ENCODE measurements at places on chromosomes 6 and 20.
A peak's percentile ranks its signal among the peaks of the same experiment; 100 is the strongest.

DNA sequence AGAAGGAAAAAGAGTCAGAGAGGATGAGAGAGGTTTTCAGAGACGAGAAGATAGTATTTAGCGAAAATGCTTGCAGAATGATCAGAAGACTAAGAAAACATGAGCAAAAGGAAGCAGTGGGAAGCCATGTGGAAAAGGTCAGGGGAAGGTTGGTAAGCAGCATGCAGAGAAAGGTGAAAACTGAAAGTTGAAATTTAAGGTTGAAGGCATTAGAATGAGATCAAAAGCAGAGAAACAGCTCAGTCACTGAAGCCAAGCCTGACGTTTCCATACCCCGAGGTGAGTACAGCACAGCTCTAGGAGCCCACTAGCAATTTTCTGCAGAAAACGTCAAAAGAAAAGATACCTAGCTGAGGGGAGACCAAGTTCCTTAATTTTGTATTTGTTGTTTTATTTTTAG is 19.1 kb upstream of the TFB1M start:
- DNase-seq, result no peak

- DNase-seq, result no peak
Measured at GRCh38 chr20:1946762-1947534, 46.9 kb downstream of the PDYN start.

DNA sequence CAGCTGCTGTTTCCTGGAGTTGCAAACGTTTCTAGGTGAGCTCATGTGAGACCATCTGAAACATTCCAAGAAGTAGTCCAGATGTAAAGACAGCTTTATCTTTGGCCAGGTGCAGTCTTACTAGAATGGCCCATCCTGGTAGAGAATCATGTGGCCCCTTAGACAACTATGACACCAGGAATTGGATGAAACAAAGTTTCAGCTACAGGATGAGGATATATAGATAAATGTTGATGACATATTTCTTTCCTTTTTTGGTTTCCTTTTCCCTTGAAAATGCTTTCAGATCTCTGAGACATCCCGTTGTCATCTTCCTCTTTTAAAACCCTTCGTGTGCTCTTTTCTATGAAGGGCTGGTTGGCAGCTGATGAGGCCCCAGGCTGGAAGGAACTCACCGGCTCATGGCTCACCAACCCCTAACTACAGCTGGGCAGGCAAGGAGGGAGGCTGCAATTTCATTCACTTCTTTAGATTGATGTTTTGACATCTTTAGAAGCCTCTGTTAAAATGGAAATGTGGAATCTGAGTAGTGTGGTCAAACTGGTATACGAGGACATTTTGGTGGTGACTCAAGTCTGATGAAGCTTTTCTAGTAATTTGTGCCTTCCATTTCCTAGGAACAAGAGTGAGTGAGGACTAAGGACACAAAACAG is 167.9 kb upstream of the TNFAIP3 start:
- no peak for DNase-seq

DNA sequence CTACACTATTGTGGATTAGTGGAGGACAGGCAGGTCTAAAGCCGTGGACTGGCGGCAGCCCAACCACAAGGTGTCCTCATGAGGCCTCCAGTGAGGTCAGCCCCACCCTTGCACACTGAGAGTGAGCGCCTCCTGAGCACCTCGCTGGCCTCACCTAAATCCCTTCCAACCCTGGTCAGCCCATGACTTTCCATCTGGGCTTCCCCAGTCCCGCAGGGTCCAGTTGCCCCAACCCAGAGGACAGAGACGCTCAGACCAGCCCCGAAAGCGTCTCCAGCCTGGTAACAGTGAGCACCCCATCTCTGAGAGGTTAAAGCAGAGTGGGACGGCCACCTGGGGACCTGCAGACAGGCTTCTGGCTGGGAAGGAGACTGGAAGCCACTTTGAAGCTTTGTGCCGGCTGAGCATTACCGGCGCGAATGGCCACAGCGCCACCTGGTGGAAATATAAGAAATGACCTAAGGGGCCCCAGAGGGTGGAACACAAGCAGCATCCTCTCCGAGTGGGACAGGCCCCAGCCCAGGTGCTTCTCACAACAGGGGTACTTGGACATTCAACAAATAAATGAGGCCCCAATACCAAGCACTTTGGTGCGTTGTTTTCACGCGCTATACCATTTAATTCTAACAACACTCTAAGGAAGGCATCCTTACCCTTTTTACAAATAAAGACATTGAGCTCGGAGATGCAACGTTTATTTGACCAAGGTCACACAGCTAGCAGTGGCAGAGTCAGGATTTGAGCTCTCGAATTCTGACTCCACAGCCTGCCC is 65.7 kb upstream of the TOP1 start:
- no peak for DNase-seq

GRCh38 chr20:53959911-53960578 is 110.3 kb downstream of the BCAS1 start:
- DNase-seq, result no peak

DNA sequence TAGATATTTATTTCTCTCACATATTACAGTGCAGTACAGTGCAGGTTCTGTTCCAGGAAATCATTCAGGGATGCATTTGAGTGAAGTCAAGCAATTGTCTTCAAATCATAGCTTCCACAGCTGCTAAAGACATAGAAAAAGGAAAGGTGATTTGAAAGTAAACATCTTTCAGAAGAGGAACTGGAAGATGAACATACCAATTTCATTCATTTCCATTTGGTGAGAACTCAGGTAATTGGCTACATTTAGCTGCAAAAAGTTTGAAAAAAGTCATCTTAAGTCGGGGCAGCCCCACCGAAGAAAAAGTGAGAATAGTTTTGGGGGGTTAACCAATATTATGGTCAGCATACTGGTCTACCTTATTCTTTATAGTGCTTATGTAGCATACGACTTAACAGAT is 61.4 kb upstream of the IL20RA start:
- no peak for DNase-seq

- DNase-seq, result no peak
Measured at GRCh38 chr6:41025966-41026530, 13.0 kb downstream of the UNC5CL start.

GRCh38 chr6:111531185-111531584 is 48.2 kb upstream of the REV3L start:
- DNase-seq, result no peak

DNA sequence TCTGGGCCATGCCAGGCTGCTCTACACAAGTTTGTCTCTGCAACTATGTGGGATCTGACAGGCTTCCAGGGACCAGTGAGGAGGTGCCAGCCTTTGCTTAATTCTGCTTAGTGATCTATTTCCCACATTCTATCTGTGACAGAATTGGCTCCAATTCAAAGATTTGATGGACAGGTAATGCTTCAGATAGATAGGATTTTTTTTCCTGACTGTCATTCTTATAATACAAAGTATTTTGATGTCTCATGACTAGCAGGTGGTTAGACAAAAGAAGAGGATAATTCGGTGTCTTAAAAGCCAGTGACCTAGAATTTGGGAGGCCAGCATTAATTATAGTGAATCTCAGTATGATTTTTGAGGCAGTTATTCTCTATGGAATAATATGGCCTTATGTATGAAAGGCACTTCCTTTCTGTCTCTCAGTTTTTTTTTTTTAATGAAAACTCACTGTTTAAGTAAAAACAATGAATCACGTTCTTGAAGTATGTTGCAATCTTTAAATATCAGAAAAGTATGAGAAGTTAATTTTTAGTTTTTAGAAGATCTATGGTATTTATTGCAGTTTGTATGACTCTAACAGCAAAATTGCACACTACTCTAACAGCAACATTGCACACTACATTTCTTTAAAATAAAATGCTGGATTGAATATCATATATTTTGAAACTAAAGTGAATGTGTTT is 43.7 kb downstream of the TMEM200A start:
- DNase-seq, result no peak

- DNase-seq, result no peak
Measured at GRCh38 chr6:167676666-167677421, 149.9 kb upstream of the AFDN start.

DNA sequence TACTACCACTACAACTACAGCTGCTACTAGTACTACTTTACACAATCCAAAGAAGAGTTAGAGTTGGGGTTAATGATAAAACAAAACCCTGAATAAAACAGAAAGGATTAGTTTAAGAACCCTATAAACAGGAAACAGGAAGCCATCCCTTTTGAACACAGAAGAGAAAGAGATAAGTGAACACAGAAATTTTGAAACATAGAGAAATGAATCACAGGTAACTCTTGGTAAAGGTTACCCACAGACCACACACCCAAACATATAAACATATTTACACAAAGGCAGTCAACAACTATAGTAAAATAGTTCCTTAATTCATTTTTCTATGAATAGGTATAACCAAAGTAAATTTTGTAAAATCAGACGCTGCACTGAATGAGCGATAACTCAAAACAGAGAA is 98.1 kb downstream of the RNGTT start:
- no peak for DNase-seq

GRCh38 chr6:24543683-24544082 is 48.9 kb downstream of the ALDH5A1 start:
- DNase-seq, result no peak

- no peak for DNase-seq
Measured at GRCh38 chr20:21324126-21324525, 21.0 kb downstream of the XRN2 start.

GRCh38 chr6:79872303-79872702 is 75.0 kb downstream of the ELOVL4 start:
- DNase-seq, result no peak

DNA sequence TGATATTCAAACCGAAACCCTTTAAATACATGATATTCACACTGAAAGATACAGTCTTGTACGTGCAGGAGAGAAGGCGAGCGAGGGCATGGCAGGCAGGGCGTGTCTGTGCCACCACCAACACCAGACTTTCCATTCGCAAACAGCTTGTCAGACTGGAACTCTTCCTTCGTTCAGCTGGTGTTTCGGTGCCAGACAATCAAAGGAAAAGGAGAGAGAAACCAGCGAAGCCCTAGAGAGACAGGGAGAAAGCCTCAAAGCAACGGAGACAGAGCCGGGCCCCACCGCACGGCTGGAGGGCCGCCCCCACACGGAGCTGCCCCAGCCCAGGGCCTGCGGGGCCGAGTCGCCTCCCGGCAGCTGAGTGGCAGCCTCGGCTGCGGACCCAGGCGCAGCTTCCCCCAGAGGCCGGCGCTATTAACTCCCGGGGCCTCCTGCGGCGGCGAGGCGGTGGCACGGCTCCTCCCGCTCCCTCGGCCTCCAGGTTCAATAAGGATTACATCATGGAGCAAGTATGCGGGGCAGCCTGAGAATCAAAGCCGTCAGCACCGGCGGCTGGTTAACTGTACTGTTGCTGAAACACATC is 32.1 kb upstream of the NR2E1 start:
- DNase-seq, result no peak

- DNase-seq, result peak; percentile 1
Measured at GRCh38 chr6:76275746-76276145, 203.3 kb upstream of the IMPG1 start.

DNA sequence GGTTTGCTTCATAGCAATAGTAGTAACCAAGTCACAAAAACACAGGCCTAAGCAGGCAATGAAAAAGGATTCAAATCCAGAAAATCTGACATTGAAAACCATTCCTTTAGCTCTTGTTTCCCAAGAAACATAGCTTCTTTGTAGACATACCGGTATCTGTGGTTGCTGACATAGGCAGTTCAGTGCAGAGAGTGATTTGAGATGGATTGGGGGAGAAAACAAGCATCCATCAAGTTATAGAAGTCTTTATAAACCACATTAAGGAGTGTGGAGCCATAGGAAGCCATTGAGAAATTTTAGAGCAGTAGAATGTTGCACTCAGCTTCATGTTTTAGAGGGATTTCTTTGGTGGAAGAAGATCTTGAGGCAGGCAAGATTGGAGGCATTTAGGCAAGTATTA is 91.2 kb upstream of the MARCKS start:
- DNase-seq, result no peak

DNA sequence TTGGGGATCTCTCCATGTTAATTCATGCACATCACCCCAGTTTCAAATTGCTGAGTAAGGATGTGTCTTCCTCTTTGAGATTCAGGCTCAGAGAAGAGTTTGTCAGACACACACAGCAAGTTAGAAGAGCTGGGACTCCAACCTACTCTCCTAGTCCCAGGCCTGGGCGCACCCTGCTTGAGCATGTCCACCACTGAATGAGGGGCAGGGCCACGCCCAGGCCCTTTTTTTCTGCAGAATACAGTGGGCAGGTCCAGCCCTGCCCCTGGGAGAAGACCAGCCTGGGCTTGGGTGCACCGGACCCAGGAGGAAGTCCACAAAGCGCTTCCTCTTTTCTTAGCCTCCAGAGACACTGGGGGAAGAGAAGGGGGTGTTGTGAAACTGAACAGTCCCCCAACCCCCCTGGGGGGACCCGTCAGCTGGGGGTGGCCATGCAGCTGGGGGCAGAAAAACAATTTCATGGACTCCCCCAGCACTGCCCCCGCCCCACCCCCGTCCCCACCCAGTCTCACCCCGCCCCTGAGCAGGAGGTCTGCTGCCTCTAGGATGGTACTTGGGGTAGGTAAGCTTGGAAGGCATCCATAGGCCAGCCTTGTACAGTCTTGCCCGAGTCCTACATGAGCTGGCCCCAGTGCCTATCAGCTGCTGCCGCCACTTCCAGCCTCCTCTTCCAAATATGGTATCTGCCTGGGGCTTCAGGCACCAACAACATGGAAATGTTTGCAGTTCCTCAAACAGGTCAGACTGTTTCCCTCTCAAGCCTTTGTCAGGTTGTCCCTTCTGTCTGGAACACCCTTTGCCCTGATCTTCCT is 11.7 kb upstream of the HCK start:
- DNase-seq, result no peak

GRCh38 chr20:54585217-54585616 is 109.8 kb downstream of the DOK5 start:
- DNase-seq, result no peak

- peak; percentile 82 for DNase-seq
Measured at GRCh38 chr6:91376686-91377085, 789.8 kb upstream of the MAP3K7 start.

DNA sequence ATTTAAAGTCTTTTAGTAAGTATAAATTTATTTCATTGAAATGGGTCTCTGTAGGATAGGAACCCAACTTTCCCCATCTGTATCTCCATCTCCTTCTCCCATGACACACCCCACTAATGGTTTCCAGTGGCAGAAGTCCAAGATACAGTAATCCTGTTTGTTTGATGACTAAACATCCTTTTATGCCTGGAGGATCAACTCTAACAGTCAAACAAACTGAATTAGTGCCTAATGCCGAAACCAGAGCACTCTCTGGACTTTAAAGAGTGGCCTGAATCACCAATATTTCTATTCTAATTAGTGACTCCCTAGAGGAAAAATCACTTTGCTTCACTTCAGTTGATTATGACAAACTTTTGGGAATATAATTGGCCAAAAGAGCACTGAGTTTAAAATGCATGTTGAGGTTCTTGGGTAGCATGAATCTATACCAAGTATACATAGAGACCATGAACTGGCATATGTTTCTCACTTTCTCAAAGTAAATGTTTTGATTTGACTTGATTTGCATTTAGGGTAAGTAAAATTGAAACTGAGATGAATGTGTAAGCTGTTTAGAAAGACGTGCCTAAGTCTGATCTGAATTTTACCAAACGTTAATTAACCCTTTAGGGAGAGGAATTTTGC is 776.4 kb upstream of the NRSN1 start:
- DNase-seq, result peak; percentile 68

DNA sequence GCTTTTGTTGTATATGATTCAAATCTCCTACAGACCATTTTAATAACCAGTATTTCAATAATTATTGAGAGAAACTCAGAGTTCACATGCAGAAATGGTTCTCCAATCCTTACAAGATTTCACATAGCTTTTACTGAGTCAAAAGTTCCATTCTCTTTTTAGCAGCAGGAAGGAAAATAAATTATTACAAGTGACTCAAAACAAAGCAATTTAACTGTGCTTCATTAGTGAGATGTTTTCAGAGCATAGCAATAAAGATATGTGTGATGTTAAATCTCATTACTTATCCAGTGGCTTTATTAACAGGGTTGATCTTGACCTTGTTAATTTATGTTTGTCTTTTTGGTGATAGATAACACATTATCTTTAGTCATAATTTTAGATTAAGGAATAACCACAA is 22.0 kb downstream of the KIF13A start:
- DNase-seq, result no peak

All from NCI-H2081 treated with DMSO at 0.1 percent for 48 hours (cell line).